SHP77 treated with DMSO at 0.1 percent for 48 hours (cell line): ENCODE measurements at places on chromosomes 2 and 18.

- no peak for DNase-seq
These were observed 201.2 kb downstream of the PIK3C3 start for GRCh38 chr18:42156281-42156680.

DNA sequence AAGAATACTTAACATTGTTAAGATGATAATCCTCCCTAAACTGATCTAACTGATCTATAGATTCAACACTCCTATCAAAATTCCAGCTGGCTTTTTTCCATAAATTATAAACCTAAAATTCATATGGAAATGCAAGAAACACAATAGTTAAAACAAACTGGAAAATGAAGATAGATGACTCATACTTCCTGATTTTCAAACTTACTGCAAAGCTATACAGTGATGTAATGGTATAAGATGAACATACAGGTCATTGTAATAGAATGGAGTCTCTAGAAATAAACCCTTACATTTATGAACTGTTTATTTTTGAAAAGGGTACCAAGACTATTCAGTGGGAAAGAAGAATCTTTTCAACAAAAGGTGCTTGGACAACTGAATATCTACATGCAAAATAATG is 32.3 kb downstream of the UBXN4 start:
- DNase-seq = no peak

GRCh38 chr2:196592911-196593881 is 46.3 kb upstream of the CCDC150 start:
- no peak for DNase-seq

DNA sequence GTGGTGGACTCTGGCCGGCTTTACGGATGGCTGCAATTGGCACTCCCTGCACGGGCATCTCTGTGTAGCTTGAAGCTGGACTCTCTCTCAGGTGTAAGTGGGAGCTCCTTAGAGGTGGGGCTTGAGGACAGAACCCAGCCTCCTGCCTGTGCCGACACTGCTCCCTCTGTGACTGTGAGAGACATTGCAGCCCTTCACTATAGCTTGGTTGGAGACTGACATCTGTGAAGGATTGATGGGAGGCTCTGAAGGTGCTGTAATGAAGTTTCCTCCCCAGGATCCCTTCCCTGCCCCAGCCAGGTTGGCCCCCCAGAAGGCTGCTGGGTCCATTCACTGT is 166.7 kb downstream of the SH3RF3 start:
- DNase-seq = no peak

GRCh38 chr2:58981237-58981636 is 740.1 kb upstream of the FANCL start:
- DNase-seq = no peak

- no peak for DNase-seq
These were observed 719 bp downstream of the SMAD2 start for GRCh38 chr18:47929681-47930198.

- DNase-seq = no peak
These were observed 83.1 kb downstream of the TMEM247 start for GRCh38 chr2:46562451-46562840.

DNA sequence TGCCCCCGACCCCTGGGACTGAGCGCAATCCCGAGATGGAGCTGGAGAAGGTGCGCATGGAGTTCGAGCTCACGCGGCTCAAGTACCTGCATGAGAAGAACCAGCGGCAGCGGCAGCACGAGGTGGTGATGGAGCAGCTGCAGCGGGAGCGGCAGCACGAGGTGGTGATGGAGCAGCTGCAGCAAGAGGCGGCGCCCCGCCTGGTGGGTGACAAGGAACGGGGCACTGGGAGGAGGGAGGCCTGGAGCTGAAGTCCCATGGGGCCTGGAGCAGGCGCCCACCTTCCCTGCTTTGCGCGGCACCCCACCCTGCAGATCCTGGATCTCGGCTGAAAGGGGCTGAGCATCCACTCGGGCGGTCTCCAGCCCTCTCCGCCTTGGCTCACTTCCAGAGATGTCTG is 1.2 kb downstream of the TMEM247 start:
- DNase-seq = peak; percentile 21
